Aorta (tissue), 5 donors: ENCODE measurements at places on chromosomes 11 and 22. TPM values are rescaled to one million over a fixed set of nuclear protein-coding genes. Genes with fewer than 3 reads are reported as not detected.

Gene MIOX
- not detected for polyA plus RNA-seq

Gene POU2AF1
- polyA plus RNA-seq, result 0.63 TPM

Gene LSP1
- 40.4 TPM for polyA plus RNA-seq

- DNase-seq, result no peak
These were observed 81.7 kb downstream of the BARX2 start for GRCh38 chr11:129457321-129457720.

GRCh38 chr11:70490208-70490607 is 91.9 kb downstream of the CTTN start:
- DNase-seq, result peak; percentile 28

DNA sequence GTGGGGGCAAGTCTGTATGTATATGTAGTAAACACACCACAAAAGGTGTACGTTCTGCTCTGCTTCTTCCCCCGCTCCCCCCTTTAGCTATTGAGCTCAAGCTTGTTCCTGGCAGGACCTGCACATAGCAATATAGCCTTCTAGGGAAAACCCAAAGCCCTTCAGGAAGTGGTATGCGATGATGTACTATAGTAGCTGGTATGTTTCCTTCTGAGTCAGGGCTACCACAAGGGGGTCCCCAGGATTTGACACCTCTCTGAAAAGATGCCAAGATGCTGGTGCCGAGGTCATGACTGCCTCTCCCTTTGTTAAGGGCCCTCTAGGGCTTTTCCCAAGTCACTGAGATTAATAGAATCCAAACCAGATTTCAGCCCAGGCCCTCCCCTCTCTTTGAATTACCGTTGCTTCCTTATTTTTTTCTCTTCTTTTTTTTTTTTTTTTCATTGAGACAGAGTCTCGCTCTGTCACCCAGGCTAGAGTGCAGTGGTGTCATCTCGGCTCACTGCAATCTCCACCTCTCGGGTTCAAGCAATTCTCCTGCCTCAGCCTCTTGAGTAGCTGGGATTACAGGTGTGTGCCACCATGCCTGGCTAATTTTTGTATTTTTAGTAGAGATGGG is 268.4 kb downstream of the ETS1 start:
- no peak for DNase-seq

DNA sequence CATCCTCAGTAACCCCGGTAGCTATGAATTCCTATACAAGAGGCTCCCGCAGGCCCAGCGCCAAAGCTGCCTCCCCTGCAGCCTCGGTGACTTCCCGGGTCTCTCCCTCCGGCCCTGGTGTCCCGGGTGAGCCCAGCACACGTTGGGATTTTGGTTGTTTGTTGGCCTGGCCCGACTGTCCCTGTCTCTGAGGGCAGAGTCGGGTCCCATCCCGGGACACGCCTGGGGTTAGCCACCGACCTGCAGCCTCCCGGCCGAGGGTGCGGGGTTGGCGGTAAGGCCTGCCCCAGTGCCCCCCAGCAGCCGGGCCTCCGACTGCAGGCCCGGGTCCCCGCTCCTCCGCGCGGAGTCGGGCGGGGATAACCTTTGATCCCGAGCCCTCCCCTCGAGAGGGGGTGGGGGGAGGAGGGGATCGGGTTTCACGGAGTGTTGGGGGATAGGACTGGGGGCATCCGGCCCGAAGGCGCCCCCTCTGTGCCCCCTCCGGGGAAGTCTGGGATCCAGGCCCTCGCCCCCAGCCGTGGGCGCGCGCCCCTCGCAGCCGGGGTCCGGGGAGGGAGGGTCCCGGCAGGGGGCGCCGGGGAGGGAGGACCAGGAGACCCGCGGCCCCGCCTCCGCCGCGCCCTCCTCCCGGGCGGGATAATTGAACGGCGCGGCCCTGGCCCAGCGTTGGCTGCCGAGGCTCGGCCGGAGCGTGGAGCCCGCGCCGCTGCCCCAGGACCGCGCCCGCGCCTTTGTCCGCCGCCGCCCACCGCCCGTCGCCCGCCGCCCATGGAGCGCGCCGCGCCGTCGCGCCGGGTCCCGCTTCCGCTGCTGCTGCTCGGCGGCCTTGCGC is at the start of gene FBLN1:
TSS of gene FBLN1 (plus strand) at position 669 of the 835 bp plus-strand sequence. CDS start at position 772, 103 bp downstream.
- peak; percentile 65 for DNase-seq

GRCh38 chr11:64765851-64766665 is 6.3 kb upstream of the PYGM start:
- DNase-seq, result peak; percentile 64
